ENCODE measurements at places on chromosomes 5 and 9.

GRCh38 chr9:120857902-120858301 lies 15.2 kb upstream of the PSMD5 start:
- no peak for DNase-seq

DNA sequence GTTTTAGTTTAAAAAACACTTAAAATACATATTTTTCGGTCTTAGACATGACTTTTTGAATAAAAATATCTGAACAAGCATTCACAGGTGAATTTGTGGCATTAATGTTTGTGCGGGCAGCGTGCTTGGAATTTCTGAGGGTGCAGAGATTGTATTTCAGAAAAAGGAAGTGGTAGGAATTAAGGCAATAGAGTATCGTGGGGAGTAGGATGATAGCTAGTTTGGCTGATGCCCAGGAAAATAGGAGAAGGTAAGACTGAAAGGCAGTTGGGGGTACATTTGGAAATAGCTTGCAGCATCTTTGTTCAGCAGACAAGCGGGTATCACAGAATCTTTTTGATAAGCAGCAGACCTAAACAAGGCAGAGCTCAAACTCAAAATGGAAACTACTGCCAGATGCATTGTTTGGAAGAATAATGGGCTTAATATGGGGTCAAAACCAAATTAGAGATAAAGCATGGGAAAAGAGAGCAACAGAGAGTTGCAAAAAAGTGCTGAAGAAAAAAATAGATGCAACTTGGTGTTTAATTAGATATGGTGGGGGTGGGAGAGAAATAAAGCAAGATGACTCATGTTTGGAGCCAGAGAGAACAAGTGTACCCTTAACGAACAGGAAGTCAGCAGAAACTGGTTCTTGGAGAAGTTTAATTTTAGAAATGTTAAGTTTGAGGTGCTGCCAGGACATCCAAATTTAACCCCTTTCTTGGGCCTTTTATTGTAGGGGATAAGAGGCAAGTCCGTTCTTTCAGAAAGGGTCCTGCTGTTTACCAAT lies 85.7 kb upstream of the ARRDC3 start:
- DNase-seq, result no peak

DNA sequence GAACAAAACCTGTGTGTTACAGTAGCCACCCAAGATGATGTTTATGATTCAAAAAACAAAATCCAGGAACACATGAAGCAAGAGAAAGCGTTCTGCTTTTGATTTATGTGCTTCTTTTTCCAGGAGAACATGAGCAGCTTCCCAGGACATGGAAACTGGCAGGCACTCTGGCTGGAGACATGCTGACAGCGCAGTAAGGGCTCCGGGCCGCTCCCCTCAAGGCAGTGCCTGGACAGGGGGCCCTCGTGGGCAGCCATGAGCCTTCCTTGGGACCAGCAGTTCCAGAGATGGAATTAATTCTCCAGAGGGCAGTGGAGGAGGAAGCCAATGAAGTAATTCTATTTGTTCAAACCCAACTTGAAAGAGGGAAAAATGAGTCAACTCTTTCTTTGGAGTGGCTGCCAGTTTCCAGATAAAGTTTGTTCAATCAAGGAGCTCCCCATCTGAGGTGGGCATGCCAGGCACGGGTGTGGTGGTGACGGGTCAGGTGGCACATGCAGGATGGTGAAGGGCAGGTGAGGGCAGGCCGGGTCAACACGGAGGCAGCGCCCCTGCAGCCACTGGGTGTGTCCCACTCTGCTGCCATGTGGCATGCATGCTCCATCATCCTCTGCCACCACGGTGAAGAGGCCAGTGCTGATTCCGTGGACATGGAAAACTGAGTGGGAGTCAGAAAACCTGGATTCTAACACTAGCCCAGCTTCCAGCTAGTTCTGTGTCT lies 83.8 kb downstream of the OTULIN start:
- DNase-seq, result no peak

GRCh38 chr5:36641431-36641830 lies 35.0 kb downstream of the SLC1A3 start:
- no peak for DNase-seq

DNA sequence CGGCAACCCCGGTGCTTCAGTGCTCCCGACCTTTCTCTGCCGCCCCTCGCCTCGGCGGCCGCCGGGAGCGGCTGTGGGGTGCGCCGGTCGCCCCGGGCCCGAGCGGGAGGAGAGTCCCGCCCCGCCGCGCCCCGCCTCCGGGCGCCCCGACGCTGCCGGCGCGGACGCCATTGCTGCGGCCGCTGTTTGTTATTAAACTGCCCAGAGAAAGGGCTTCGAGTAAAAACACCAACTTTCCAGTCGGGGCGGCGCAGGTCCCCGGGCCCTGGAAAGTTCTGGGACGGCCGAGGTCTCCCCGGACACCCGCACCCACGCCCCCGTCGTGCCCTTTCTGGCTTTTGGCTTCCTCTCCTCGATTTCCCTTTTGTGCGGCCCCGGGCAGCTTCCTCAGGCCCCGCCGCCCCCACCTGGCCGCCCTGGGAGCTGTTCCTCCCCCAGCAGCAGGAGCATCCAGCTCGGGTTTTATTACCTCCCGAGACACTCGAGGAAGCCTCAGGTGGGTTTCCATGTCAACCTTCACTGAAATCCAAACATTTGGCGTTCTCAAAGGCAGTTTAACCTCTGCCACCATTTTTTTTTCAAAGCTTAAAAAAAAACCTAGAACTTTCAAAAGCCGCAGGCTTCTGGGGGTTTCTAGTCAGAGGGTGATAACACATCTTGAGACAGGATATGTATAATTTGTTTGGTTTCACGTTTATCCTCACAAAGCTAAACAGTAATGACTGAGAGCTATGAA lies 334.4 kb downstream of the CWC27 start:
- peak; percentile 84 for DNase-seq

DNA sequence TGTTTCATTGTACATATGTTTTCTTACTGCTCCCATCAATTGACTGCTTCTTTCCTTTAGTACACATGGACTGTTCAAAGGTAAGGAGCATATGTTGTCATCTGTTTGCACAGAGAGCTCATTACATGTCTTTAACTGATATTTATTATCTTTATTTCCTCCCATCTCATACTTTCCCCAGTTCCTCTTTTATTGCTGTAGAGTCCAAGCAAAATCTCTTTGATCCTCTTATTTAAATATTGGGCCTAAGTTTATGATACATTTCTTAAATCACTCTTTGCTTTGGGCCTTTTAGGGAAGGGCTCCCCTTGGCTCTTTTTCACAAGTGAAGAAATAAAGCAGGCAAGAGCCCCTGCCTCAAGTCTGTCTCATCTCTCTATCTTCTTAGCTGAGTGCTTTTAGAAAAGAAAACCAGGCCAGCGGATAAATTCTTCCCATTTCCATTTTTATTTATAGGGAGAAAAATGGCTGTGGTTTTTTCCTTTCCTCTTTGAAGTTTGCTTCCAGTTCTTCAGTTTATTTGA lies 152.4 kb downstream of the DOCK2 start:
- no peak for DNase-seq

DNA sequence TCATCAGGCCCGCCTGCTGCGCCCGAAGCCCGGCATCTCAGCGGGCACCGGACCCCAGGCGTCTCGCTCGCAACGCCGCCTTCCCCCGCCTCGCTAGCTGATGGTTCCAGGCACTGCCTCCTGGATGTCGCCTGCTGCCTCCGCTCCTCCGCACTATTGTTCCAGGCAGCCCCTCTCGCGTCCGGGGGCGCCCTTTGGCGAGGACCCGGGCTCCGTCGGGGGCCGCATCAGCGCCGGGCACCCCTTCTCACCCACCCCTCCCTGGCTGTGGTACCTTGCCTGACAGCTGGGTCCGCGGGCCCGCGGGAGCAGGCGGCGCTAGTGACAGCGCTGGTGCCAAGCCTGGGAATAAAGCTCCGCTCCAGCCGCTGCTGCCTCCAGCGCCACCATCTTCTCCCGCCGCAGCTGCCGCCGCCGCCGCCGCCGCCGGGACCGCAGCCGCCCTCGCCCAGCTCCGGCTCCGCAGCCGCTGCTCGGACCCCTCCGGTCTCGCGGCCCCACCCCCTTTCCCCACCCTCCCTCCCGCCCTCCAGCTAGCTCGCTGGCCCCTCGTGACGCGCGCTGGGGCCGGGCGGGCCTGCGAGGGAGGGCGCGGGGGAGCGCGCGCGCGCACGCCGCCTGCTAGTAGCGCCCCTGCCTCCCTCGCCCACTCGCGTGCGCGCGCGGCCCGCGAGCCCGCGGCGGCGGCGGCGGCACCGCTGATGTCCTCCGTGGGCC lies at the start of gene APBA1:
Gene APBA1, minus strand, starts transcription at position 493 of the 717 bp plus-strand sequence.
- peak; percentile 89 for DNase-seq

- no peak for DNase-seq
These were observed 88.3 kb downstream of the ANKRD33B start for GRCh38 chr5:10652151-10652550.

DNA sequence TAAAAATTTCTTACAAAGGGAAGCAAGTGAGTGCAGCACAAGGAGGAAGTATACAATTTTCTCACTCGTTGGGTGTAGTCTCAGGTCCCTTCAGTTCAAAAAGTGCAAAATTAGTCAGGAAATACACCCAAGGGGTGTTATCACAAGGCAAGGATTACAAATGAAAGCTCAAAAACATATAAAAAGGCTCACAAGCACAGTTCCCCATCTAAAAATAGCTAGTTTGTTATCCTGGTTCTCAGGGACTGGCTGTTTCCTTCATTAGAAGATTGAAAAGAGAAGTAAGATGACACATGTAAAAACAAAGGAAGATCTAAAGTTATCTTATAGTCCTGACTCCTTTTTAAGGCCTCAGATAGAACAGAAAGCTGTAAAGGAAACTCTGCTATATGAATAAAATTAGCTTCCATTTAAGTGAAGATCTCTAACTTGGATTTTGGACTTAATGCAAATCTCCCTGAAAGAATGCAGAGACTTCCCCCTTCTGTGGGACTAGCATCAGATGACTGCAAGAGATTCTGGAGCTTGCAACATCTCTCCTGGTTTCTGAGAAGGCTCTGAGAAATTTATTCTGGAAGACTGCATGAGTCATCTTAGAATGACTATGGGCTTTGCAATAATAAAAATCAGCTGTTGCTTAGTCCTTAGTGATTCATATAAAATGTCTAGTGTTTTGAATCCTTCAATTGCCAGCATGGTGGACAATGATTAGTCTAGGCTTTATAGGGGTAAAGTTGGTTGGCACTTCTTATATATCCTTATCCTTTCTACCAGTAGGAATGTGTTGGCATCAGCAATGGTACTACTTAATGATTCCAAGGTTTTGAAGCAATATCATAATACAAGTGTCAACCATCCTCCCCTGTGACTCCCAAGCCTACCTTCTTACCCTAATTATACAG lies 25.4 kb downstream of the DAB2 start:
- no peak for DNase-seq

DNA sequence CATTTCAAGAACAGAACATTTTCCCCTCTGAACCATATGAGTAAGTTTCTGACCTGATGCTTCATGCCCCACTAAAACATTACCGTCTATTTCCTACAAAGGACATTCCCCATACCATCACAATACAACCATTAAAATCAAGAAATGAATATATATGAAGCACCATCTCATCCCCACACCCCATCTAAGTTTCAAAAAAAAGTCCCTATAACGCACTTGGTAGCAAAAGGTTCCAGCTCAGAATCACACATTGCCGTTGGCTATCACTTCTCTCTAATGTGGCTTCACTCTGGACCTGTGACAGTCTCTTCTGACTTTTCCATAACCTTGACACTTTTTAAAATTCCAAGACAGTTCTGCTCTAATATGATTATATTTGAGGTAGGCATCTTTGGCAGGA lies 5.9 kb downstream of the EMB start:
- DNase-seq, result no peak

GRCh38 chr5:155049569-155050383 lies 36.2 kb downstream of the KIF4B start:
- no peak for DNase-seq

DNA sequence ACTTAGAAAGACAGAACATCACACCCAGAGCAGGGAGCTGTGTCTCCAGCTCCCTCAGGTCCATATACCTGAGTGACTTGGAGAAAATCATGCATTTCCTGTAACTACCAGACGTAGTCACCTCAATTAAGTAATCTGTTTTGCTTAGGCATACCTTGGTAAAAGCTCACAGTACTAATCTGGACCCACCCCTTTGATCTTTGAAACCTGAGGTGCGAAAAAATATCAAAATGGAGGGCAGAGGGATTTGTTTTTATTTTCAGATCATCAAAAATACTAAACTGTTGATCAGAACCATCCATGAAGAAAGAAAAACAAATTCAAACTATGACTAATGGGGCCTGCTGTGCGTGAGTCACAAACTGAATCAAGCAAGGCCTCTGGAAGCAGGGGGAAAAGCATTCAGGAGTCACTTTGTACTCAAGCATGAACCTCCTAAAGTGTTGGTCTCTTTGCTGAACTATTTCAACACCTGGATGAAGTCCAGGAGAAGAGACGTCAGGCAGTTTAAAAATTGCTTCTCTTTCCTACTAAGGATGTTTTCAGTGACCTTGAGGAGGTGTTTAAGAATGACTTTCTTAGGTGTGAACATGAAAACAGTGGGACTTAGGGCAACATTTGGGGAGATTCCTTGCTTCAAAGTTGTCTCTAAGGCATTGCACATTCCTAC lies 76.3 kb downstream of the MUSK start:
- peak; percentile 35 for DNase-seq

- DNase-seq, result peak; percentile 48
These were observed 69.8 kb upstream of the CCDC112 start for GRCh38 chr5:115366223-115366622.

DNA sequence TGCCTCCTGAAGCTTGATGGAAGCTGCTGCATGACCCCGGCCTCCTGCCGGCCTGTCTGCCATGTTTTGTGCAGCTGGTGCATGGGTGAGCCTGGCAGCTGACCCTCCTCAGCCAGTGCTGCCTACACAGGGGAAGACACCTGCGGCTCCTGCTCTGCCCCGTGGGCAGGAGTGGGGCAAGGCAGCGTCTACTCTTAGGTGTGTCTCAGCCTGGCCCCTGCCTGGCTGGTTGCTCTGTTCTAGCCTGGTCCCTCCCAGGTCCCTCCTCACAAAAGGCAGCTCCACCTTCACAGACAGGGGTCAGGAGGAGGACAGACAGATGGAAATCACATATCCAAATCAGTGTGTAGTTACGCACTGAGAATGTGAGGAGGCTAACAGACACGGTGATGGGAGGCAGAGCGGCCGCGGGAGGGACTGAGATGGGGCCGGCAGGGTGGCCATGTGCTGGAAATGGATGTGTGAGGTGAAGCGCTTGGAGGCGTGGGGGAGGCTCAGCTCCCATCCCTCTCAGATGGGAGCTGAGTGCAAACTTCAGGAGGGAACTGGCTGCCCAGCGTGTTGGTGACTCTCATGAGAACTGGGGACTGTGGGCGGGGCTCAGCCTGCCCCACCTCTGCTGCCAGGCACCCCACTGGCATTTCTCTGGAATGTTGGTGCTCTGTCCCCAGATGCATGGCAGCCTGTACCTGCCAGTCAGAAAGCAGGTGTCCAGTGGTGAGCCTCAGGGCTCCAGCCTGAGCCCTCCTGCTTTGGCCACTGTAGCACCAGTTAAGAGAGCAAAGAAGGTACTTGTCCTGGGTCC lies 43.4 kb downstream of the PPARGC1B start:
- DNase-seq, result no peak

GRCh38 chr5:21623831-21624230 lies 1229.3 kb downstream of the CDH12 start:
- no peak for DNase-seq

All from eye (tissue), 1 donor.